ENCODE measurements at places on chromosomes 1 and 21. TPM values are rescaled to one million over a fixed set of nuclear protein-coding genes. Genes with fewer than 3 reads are reported as not detected.

- no peak for DNase-seq
Measured at GRCh38 chr1:39925721-39926342, 24.1 kb upstream of the MYCL start.

- no peak for DNase-seq
Measured at GRCh38 chr1:163770265-163770664, 448.5 kb downstream of the NUF2 start.

DNA sequence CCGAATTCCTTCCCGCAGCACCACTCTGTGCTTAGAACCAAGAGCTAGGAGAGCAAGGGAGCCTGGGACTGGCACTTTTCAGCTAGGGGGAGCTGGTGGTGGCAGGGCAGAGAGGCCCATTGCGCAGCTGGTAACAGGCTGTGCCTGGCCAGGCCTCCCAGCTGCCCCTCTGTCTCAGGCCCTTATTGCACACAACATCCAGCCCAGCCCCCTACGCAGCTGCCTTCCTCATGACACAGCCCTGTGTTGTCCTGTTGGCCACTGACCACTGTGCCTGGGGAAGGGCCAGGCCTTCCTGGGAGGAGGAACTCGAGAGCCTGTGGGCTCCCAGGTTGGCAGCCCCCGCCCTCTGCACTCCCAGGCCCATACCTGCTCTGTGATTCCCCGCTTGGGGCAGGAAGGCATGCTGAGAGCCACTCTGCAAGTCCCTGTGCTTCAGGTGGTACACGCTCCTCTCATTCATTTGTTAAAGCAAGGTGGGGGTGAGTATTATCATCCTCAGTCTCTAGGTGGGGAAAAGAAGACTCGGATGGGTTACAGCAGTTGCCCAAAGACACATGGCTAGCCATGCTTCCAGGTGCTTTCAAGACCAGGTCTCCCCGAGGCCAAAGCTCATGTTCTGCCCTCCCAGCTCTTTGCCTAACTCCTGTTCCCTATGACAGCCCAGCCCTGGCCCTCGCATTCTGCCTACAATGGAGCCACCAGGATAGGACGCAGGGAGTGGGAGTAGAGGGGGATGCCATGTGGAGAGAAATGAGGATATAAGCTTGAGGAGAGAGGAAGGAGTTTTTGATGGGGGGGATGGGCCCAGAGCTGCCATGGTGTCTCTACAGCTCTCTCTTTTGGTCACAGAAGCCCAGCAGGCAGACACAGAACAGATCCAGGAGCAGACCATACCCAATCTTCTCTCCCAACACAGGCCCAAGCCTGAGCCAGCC is 81.8 kb downstream of the TMEM53 start:
- DNase-seq = no peak

- DNase-seq = no peak
Measured at GRCh38 chr1:98827041-98827440, 165.5 kb downstream of the SNX7 start.

DNA sequence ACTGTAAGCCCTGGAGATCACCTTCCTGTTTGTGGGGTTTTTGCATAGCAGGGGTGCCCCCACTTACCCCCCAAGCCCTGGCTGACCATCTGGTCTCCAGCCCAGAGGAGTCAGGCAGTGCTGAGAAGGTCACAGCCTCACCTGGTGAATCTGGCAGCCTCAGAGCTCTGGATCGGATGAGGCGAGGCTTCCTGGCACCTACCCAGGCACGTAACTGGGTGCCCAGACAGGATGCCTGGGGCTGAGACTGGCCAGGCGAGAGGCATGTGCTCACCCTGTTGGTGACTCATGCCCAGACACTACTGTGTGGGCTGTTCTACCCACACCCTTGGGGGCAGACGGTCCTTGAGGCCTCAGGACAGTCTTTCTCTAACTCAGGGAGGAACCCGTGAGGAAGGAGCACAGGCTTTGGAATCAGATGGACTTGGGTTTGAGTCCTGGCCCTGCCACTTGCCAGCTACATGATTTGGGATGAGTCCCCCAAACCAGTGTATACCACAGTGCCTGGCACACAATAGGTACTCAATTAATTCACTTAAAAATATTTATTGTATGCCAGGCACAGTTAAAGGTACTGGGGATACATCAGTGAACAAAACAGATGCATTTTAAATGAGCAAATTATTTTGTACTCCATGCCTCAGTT is 15.1 kb upstream of the PADI3 start:
- no peak for DNase-seq

- DNase-seq = no peak
Measured at GRCh38 chr21:36803051-36803645, 104.2 kb downstream of the SIM2 start.

DNA sequence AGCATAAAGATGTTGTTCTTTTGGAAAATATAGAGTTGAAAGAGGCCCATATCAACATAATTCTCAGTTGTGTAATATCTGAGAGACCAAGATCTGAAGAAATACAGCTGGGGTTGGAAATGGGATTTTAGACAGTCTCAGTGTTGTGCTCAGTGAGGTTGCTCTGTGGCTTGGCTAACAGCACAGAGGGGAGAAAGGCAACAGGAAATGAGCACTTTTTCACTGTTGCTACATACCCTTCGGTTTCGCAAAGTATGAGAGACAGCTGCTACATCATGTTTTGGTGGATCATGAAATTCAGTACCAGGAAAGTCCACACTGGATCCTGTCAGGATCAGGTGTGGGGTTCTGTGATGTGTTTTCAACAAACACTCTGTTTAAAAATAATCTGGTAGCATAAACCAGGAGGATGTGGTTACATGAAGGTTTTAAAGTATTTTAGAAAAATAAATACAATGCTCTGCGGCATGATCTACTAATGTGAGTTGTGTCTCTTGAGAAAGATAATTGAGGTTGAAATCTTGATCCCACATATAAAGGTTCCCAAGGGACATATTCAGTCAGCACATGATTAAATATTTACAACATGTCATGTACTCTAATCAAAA is 7.0 kb upstream of the GPR88 start:
- peak; percentile 6 for DNase-seq

- DNase-seq = no peak
Measured at GRCh38 chr1:42960122-42960390, 1.4 kb upstream of the SLC2A1 start.

DNA sequence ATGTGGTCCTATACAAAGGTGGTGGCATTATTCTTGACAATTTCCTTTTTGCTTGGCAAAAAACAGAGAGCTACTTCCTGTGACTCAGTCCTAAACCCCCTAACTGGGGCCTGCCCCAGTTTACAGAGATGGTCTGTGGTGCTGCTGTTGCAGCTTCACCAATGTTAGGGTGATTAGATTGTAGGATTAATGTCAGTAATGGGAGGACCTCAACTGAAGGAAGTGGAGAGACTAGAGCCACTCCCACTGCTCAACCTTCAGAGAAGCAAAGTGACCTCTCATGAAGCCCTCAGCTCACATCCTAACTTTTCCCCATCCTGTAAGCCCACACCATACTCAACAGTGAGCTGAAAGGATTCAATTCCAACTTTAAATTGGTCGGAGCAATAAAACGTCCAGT is 3.6 kb downstream of the S100A6 start:
- no peak for DNase-seq

DNA sequence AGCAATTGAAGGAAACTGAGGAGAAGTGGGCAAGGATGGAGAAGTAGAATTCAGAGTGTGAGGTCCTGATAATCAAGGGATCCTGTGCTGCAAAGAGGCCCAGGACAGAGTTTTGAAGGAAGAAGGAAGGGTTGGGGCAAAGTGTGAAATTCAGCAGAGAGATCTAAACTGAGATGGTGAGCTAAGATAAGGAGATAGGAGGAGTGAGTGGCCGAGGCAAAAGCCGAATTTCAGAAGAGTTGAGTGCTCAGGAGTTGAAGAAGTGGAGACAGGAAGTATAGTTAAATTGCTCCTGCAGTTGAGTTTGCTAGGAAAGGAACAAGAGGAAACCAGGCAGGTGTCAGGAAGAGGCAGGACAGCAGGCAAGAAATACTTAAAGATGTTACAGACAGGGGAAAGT is 16.4 kb upstream of the MAPKAPK2 start:
- no peak for DNase-seq

- no peak for DNase-seq
Measured at GRCh38 chr21:34186109-34186719, 112.8 kb downstream of the MRPS6 start.

DNA sequence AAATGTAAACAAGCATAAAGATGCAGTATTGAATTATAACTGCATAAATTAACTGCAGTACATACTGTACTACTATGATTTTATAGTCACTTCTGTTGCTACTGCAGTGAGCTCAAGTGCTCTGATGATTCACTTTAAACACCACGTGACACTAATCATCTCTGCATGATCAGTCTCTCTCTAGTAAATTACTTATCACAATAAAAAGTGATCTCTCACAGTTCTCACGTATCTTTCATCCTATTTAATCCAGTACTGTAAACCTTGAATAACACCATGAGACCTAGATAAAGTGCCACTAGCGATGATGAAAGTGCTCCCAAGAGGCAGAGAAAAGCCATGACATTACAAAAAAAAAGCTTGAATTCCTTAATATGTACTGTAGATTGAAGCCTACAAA is 1242.0 kb downstream of the AMY1C start:
- no peak for DNase-seq

DNA sequence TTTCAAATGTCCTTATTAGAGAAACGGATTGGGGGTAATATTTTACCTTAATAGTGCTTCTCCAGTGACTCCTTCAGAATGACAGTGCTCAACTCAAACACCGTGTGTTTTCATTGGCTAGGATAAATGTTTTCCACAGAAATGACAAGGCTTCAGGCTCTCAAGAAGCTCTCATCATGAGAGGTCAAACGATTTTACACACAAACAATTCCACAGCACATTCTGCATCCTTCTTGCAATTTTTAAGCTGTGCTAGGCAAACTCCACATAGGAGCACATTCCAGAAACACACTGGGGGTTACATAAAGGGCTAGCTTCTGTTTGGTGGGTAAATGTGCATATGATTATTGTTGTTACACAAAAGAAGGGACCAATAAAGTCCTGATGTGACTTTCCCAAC is 75.5 kb upstream of the IPO9 start:
- no peak for DNase-seq

GRCh38 chr1:236451796-236452373 is 57.8 kb downstream of the EDARADD start:
- no peak for DNase-seq

DNA sequence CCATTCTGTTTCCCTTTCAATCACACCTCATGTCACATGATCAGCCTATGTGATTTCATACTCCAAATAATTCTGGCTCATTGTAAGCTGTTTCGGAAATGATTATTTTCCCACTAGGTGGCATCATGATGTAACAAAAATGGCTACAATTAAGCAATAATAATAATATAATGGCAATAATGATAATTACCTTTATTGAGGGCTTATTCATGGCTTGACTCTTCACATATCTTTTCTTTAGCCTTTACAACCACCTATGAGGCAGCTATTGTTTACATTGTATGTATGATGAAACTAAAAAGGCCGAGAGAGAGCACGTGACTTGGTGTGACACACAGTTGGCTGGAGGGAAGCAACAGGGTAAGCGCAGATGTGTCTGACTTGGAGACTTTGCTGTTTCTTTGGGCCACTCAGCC is 12.5 kb upstream of the KPRP start:
- no peak for DNase-seq

- no peak for DNase-seq
Measured at GRCh38 chr1:175514387-175514953, 228.9 kb downstream of the TNR start.

DNA sequence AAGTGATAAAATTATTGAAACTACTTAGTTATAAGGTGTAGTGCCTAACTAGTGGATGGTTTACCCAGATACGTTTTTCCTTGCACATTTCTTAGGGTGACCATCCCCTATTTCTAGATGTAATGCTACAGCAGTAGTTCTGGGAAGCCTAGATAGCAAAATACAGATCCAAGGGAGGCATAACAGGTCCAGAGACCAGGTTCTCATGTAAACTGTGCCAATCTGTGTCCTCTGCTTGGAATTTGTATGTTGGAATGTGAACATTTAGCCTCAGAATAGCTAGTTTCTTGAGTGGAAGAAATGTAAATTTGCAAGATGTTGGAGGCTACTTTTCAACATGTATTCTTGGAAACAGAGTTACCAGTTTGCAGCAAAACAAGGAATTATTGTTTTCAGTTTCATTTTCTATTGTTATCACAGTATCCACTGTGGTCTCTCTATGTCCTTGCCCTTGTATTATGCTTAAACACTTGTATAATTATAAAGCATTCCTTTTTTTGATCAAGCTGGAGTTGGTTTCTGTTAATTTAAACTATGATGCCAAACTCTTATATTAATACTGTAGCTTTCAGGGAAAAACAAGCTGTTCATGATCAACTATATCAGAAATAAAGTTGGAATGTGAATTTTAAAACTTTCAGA is 102.0 kb upstream of the BRINP3 start:
- DNase-seq = no peak

- DNase-seq = no peak
Measured at GRCh38 chr1:244952940-244953339, 88.6 kb upstream of the HNRNPU start.

DNA sequence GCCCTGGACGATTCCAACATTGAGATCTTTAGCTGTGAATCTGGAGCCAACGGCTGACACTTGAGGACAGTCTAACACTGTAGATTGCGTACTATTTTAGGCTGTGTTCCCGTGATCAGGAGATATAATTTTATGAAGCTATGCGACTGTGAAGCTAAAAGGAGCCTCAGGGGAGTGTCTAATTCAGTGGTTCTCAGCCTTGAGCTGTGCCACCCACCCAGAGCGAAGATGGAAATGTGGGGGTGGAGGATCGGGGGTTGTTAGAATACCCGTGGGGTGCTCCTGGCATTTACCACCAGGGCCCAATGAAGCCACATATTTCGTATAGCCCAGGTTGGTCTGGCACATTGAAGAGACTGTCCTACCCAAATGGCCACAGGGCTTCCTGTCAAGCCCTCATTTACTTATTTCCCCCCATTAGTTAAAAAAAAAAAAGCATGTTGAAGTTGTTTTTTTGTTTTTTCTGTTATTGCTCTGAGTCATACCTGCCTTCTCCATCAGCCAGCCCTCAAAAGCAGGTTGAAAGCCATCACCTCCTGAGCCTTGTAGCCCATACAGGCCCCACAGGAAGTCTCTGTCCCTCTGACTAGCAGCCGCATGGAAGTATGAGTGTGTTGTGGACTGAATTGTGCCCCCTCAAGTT is 141.7 kb downstream of the GALNT2 start:
- DNase-seq = peak; percentile 7

DNA sequence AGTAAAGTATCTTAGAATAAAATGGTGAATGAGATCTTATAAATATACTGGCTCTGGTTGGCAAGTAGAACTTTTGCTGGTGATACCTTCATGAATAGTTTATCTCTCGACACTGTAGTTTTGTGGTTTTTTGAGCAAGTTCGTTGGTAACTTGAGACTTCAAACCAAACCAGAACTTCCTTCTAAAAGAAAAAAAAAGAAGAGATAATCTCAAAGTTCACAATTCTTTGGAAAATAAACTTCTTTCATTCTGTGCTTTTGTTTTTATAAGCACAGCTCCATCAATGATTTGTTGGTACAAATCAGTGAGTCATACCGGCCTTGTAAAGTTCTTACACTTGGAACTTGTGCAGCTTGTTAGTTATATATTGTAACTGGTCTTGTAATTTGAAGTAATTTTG is 2.3 kb downstream of the HIPK1 start:
- no peak for DNase-seq

- DNase-seq = no peak
Measured at GRCh38 chr21:40732253-40733023, 114.5 kb downstream of the DSCAM start.

Gene CFAP74
- not detected for polyA plus RNA-seq

Gene LIN28A
- not detected for polyA plus RNA-seq

Gene TFF3
- polyA plus RNA-seq = not detected

Gene GNAT2
- polyA plus RNA-seq = not detected

Gene MYOC
- not detected for polyA plus RNA-seq

Gene GJB5
- polyA plus RNA-seq = not detected

Gene FAM151A
- polyA plus RNA-seq = not detected

Gene PPIE
- 101 TPM for polyA plus RNA-seq

Gene SH2D2A
- polyA plus RNA-seq = 25.6 TPM

Gene CR2
- 17.1 TPM for polyA plus RNA-seq
